Hepatocyte (in vitro differentiated cells): ENCODE measurements at places on chromosomes 4 and X.

DNA sequence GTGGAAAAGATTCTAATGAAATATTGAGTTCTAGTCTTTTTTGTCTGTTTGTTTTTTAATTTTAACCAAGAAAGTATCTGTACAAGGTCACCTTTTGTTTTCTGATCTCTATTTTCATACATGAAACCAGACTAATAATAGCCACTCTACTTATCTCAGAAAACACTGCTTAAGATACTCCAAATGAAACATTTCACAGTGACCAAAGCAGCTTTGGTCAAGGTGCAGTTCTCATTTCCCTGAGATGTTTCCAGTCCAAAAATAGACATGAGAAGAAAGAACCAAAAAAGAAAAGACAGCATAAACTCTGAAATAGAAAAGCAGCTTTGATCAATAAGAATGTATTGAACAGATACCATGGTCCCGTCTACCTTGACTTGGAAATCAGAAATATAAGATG is 782.8 kb downstream of the RAB28 start:
- DNase-seq: no peak

DNA sequence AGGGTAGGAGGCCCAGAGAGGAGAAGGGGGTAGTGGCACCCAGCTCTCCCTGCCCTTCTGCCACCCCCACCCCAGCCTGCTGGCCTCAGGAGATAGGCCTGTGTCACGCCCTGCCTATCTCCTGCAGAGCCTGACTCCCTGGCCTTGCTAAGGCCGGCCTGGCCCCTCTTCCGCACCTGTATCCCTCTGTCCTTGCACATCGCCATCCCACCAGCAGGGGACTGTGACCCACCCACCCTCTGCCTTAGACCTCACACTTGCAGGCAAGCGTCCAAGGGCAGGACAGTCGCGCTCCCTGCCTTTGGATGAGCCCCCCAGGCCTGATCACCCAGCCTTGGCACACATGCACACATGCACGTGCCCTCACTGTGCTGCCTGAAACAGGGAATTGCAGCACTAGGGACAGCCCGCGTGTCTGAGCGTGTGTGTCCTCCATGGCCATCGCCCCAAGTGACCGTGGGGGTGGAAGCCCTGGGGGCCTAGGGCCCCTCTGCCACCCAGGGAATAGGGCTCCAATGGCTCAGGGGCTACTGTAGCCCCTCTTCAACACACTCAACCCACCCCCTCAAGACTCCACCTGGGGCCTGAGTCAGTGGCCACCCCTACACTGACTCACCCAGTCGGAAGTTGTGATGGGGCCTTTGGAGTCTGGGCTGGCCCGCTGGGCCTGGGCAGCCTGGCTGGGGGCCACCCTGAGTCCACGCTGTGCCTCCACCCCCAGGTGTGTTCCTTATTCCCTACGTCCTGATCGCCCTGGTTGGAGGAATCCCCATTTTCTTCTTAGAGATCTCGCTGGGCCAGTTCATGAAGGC is 2.1 kb downstream of the SLC6A8 start:
- no peak for DNase-seq

DNA sequence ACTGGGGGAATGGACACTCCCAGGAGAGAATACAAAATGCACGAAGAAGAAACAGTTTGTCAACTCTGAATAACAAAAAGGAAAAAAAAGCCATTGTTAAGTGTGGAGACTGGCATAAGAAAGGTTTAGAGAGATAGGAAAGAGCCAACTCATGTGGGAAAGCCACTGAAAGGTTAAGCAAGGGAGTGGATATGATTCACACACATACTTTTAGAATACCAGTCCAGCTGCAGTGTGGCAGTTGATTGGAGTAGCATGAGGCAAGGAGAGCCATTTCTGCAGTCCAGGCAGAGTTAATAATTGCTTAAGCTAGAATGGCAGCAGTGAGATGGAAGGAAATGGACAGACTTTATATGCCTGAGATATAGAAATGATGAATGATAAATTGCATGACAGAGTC is 36.9 kb upstream of the ADAD1 start:
- DNase-seq: peak; percentile 7

GRCh38 chrX:153867139-153867538 is 18.8 kb downstream of the L1CAM start:
- DNase-seq: no peak

DNA sequence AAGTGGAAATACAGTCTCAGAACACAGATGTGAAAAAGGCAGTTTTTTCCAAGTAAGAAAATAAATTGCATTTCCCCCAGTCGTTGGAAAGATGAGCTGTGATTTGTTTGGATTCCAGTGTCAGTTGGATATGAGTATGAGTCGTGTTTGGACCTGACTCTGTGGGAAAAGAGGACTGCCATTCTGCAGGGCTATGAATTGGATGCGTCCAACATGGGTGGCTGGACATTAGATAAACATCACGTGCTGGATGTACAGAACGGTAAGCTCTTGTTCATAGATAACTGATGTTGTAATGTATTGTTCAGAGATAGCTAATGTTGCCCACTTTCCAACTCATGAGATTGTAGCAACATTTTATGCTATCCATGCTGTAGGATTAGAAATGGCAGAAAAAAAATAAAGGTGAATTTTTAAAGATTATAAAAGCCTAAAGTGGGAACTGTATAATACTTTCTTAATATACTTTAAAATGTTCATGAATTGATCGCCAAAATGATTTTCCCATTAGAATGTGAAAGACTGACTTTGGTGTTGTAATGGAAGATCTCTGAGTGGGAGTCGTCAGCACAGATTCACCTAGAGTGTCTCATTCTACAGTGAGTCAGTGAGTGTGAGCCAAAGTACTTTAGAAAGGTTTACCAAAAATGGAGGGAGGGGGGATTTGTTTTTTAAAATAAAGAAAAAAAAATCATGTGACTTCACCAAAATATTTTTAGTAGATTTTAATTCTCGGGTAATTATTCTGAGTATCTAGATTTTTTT is 178.7 kb downstream of the DCTD start:
- no peak for DNase-seq

DNA sequence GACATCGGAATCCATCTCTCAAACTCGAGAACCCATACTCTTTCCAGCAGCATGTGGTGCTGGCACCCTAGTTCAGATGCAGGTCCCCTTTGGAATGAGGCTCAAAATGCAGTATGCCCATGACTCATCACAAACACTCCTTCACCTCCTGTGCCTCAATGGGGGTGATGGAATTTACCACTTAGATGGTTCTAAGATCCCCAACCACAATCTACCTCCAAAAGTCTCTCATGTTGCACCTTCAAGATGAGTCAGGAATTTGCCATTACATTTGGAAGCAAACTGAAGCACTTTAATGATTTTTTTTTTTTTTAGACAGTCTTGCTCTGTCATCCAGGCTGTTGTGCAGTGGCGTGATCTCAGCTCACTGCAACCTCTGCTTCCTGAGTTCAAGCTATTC is 8.5 kb upstream of the MID1 start:
- DNase-seq: no peak

DNA sequence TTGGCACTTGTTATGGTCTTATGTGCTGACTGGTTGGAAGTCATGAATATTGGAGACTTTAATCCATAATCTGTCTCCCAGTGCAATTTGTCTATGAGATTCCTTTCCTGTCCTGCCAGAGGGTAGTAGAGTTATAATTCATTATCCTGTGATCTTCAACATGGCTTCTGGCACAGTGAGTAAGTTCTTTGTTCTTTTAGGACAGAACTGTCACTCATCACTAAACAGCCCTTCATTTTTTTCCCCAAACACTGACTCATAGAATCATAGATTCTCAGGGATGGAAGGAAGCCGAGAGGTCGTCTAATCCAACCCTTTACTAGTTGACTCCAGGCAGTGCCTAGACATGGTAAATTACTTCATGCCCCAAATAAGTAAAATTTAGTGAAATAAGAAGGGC is 78.4 kb downstream of the LUZP4 start:
- no peak for DNase-seq

GRCh38 chr4:168514249-168514852 is 17.5 kb downstream of the PALLD start:
- peak; percentile 67 for DNase-seq

- no peak for DNase-seq
These were observed 33.4 kb downstream of the FRG1 start for GRCh38 chr4:189974056-189974455.

DNA sequence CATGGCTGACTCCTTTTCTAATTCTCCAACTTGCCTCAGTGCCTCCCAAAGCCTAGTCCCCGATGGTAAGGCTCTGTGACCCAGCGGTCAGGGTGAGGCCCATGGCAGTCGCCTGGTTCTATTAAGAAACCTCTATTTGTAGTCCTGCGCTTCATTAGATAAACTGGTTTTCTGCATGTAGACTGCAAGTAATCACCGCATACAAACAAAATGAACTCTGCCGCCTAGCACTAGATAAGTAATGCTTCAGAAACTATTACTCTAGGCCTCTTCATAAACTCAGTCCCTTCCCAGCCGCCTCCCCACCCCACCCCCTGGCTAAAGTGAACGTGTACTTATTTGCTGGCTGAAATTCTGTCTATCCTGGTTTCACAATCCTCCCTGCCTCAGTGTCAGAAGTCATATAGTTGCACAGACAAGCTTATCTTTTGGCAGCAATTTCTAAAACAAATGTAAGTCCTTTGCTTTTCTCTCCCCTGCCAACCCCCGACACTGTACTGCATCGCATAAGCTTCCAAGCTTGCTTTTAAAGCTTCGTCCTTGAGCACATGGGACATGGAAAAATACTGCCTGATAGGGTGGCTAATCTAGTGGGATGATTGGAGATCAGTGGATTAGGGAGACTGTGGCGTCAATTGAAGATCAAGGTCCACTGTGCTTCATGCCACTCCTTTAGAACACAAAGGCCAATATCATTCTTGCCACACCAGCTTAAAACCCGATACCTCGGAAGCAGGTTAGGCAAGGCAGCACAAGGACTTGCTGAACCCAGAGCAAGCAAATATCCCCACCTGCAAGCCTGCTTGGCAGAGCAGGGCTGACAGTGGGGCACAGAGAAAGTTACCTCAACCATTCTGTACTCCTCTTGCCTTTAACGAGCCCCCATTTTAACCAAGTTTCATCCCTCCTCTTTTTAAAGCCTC is 125.8 kb downstream of the IRF2 start:
- DNase-seq: peak; percentile 87

DNA sequence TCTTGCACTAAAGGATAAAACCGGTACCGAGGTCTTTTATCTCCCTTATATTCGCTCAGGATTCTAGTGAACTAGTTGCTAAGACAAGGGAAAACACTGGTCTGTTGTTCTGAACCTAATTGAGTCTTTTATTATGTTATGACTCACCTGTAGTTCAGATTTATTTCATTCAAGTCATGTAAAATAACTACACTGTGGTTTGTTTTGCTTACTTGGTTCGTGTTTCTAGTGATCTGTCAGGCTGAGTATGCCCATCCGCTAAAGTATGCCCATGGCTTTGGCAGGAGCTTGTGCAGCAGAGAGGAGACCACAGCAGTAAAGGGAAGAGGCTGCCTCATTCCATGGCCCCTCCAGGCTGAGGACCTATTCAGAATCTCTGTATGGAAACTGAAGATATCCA is 126.1 kb downstream of the AFF1 start:
- DNase-seq: no peak

DNA sequence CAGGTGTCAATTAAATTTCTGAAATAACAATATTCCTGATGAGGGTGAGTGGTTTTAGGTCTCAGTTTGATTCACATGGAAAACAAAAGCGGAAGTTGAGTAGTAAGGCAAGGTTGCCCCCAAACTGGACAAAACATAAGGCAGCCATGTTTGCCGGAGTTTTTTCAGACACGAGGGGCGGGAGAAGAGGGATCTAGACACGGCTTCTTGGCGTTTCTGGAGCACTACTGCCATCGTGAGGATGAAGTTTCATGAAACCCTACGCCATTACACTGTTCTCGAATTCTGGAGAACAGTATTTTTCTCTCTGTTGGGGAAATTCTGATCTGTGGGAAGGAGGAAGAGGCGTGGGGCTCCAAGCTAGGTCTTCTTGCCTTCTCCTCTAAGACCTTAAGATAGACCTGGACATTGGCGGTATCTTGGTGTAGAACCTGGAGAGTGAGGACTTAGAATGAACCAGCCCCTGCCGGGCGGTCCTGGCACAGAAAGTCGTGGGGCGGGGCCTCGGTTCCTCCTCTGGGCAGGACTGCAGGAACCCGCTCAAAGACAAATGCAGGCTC is 160.3 kb downstream of the OR13H1 start:
- no peak for DNase-seq

DNA sequence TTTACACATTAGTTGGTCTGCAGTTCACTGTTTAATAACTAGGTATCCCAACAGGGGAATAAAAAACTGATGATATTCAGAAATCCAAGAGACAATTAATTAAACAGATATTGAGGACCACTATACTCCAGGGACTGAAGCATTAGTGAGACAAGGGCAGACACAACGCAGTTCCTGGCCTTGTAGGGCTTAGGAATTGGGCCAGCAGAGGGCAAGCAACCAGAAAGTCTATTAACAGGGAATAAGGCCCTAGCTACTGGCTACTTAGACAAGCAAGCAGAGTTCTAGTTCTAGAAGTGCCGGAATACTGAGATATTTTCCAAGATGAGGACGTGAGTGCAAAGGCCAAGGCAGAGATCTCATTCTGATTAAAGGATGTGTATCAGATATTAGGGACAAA is 58.6 kb upstream of the ADGRA3 start:
- no peak for DNase-seq

- DNase-seq: no peak
These were observed 4.7 kb upstream of the PGRMC2 start for GRCh38 chr4:128292349-128292748.

DNA sequence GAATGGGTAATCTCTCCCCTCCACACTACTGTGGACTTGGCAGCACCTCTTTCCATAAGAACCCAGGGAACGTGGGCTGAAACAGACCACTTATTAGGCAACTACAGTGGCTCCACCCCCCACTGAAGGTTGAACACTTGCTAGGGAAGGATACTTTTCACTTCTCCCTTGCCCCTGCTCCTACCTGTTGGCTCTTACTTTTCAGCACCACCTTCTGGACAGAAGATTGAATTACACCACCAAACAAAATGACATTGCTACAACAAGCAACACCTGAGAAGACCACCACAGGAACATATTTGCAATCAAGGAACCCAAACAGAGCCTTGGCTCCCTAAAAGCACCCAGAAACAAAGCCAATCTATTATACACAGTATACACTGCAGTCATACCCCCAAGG is 132.1 kb upstream of the CXCL13 start:
- peak; percentile 20 for DNase-seq

DNA sequence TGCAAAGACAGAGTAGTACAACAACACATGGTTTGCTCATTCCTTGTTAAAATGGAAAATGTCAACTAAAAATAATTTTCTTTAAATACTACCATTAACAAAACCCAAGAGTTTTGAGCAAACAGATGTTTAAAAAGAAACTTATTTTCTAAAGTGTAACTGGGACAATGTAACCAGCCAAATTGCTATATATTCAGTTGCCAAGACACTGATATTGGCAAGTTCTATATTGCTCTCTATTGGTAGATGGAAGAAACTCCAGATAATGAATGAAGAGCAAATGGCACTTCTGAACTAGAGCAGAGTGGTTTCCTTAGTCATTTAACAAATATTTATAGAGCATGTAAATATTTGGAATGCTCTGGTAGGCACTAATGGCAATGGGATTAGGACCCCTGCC is 966.2 kb downstream of the RPA4 start:
- no peak for DNase-seq

GRCh38 chr4:76055016-76055415 is 19.1 kb upstream of the CXCL11 start:
- DNase-seq: no peak

GRCh38 chr4:145001635-145002034 is 96.4 kb downstream of the ANAPC10 start:
- no peak for DNase-seq
